Skeletal muscle cell (primary cell): ENCODE measurements at places on chromosomes 3 and 15.

DNA sequence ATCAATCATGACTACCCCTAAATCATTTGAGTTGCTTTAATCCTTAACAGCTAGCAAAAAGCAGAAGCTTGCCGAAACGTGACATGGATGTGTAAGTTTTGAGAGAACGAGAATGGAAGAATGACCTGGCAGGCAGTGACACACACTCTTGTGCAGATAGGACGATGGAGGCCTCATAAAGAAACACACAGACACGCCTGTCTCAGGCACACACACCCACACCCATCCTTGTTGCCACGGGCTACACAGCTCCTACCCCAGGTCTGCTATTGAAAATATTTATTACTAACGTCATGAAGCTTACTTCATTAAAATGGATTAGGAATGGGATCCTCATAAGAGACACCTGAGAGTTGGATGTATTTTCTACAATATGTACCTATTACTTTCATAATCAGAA, 8.5 kb downstream of the MYO5C start:
- DNase-seq: no peak

DNA sequence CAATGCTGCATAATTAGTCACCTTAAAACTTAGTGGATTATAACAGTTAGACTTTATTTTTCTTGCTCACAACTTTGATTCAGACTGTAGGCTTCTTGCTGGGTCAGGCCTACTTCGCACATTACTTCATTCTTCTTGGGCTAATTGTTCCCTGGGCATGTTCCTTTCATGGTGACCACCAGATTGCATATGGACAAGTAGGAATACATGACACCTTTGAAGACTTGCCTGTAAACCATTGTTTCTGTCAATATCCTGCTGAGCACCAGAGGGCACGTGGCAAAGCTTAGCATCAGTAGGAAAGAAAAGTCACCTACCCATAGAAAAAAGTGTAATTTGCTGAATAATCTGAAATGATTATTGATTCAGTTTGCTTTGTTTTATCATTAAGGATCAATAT, 54.3 kb upstream of the ROBO1 start:
- no peak for DNase-seq

- no peak for DNase-seq
Measured at GRCh38 chr3:132228923-132229322, 88.3 kb upstream of the ACP3 start.

DNA sequence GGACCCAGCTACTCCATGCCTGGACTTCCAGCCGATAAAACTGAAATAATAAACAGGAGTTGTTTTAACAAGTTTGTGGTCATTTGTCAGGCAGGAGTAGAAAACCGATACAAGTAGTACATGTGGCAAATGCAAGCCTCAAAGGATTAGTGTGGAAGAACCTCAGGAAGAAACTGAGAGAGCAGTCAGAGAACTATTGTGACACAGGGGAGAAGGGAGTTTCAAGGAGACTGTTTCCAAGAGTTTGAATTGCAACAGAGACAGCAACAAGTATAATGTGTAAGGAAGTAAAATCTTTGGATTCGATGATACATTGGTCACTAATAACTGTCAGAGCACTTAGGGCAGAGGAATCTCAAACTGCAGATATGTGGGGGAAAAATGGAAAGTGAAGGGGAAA, 450.6 kb upstream of the ARHGEF26 start:
- no peak for DNase-seq

DNA sequence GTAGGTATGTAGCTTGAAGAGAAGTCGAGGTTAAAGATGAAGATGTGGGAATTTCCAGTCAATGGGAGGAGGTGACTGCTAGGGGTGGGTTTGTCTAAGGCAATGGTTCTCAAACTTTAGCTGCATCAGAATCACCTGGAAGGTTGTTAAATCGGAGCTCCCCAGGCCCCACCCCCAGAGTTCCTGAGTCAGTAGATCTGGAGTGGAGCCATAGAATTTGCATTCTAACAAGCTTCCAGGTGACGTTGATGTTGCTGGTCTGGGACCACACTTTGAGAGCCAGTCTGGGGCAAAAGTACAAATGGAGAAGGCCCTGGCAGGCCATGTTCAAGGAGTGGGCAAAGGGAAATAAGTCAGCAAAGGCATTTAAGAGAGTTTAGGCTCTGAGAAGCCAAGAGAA, 69.1 kb downstream of the CMTM8 start:
- no peak for DNase-seq
